ENCODE measurements at places on chromosomes 16 and 17.

GRCh38 chr17:71501711-71502110 is 619.1 kb upstream of the SOX9 start:
- DNase-seq, result no peak

DNA sequence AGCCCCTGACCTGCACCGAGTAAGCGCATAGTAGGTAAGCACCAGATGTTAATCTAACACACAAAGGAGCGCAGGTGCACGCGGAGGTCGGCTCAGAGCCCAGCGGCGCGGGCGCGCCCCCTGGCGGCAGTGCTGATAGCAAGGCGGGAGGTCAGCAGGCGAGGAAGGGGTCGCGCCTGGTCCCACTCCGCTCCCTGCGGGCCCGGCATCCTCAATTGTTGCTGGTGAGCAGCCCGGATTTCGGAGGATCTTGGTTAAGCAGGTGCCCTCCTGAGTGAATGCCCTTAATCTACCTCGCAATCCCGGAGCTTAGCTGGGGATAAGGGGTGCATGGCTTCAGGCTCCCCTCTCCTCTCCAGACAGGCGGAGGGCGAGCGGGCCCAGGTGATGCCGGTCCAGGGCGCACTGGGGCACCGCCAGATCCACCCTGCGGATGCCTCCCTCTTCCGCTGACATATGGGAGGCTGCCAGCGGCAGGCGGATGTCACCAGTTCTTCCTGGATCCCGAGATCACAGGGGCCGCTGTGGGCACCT is 4.0 kb upstream of the WNT3 start:
- no peak for DNase-seq

- no peak for DNase-seq
Measured at GRCh38 chr17:67139784-67140665, 95.7 kb downstream of the CACNG1 start.

GRCh38 chr16:87255866-87256265 is 61.3 kb downstream of the C16orf95 start:
- no peak for DNase-seq

GRCh38 chr17:51398687-51399086 is 138.3 kb downstream of the UTP18 start:
- no peak for DNase-seq
